Mesenteric fat pad (tissue), 1 donor: ENCODE measurements at places on chromosomes 13 and 19. TPM values are rescaled to one million over a fixed set of nuclear protein-coding genes. Genes with fewer than 3 reads are reported as not detected.

Gene SLC6A16
- 3.1 TPM for total RNA-seq

Gene CLEC17A
- total RNA-seq, result not detected

Gene NOVA2
- 15.4 TPM for total RNA-seq

Gene NANOS3
- total RNA-seq, result not detected

Gene NLRP7
- total RNA-seq, result not detected

Gene CD209
- total RNA-seq, result 63.5 TPM

Gene NCAN
- not detected for total RNA-seq

Gene FAM124A
- total RNA-seq, result 11.5 TPM

Gene NLRP12
- total RNA-seq, result 4.4 TPM

Gene MBD3L3
- not detected for total RNA-seq

GRCh38 chr19:15109768-15110417 lies 2.7 kb downstream of the SYDE1 start:
- DNase-seq, result no peak

GRCh38 chr13:54078271-54078870 lies 1049.8 kb downstream of the OLFM4 start:
- DNase-seq, result no peak

DNA sequence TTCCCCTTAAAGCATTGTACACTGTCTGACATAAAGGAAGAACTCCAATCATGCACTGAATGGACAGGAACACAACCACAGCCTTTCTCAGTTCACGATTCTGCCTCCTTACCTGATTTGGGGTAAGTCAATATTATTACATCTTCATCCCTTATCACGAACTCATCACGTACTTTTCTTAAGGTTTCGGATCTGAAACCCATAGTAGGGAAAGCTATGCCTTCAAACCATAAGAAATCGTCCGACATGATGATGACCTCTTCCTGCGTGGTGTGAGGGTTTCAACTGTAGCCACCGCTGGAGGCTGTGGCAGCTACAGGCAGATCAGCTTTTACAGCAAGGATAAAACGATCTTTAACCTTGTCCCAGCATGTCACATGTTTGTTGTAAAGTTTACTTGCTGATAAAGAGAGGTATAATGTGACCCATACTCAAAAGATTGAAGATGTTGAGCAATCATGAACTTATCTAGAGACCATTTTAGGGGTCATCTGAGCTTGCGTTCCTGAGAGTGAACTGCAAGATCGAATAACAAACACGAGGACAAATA lies at the start of gene SULT2A1:
Gene SULT2A1 (minus strand): TSS at position 306 of the 550 bp plus-strand sequence. CDS start 58 bp downstream, at position 248.
- DNase-seq, result no peak

DNA sequence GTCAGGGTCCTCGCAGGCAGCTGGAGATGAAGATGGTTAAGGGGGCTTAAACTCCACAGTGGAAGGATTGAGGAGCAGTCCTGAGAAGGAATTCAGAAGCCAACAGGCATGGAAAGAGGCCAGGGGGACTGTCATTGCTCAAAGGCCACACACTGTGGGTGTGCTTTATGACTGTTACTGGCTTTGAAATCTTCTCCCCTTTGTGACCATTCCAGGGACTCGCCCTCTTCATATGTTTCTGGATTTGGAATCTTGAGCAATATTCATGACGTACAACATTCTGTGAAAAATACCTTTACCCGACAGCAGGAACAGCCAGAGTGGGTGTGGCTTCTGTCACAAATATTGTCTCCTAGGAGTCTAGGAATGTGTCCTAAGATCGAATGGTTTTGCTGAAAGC lies 16.6 kb downstream of the CEACAM7 start:
- DNase-seq, result no peak

DNA sequence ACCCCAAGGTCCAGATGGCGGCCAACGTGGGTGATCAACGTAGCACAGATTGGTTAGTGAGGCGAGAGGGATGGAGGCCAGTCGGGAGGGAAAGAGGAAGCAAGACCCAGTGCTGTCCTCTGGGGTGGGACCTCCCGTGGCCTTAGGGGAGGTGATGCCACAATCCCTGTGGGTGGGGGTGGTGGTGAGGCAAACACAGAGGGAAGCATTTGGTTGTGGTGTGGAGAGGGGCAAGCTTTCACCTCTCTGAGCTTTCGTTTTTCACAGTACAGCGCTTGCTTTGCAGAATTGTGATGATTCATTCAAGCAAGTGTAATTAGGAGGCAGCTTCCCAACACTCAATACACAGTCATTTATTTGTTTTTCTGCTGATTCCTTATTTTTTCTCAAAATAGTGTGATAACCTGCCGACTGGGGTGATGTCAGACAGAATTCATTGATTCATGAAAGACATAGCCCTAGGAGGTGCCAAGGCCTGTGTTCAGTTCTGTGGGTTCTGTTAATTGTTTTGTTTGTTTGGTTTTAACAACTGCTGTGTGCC lies 2.4 kb downstream of the LENG8 start:
- DNase-seq, result no peak

- peak; percentile 71 for DNase-seq
Observed at GRCh38 chr19:43798026-43798545, 4.2 kb downstream of the LYPD5 start.

GRCh38 chr13:53822136-53822535 lies 793.5 kb downstream of the OLFM4 start:
- DNase-seq, result no peak

GRCh38 chr13:36795463-36795862 lies 23.6 kb upstream of the RFXAP start:
- no peak for DNase-seq

DNA sequence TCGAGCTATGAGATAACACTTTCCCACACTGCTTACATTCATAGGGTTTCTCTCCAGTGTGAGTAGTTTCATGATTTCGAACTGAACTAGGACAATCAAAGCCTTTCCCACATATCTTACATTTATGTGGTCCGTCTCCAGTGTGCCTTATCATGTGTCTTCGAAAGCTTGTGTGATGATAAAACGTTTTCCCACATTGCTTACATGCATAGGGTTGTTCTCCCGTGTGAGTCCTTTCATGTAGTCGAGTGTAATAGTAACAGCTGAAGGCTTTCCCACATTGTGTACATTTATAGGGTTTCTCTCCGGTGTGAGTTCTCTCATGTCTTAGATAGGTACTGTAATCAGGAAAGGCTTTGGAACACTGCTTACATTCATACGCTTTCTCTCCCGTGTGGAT lies 16.3 kb downstream of the ZNF823 start:
- DNase-seq, result no peak

DNA sequence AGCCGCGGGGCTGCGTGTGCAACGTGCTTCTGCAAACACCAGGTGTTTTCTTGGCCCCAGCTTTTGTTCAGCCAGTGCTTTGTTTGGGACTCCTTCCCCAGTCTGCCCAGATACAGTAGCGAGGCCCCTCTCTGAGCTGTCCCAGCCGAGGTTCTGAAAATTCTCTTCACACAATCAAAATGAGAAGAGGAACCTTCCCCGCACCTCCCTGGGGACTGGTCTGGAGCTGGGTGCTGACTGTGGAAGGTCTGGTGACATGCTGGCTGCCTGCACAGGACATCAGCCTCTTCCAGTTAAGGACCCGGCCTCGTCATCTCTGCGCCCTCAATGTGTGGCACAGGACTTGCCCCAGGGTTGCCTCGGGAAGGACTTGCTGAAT lies 4.2 kb downstream of the ATP4A start:
- no peak for DNase-seq

- peak; percentile 88 for DNase-seq
Observed at GRCh38 chr13:99970651-99971575, 654 bp downstream of the ZIC5 start.

DNA sequence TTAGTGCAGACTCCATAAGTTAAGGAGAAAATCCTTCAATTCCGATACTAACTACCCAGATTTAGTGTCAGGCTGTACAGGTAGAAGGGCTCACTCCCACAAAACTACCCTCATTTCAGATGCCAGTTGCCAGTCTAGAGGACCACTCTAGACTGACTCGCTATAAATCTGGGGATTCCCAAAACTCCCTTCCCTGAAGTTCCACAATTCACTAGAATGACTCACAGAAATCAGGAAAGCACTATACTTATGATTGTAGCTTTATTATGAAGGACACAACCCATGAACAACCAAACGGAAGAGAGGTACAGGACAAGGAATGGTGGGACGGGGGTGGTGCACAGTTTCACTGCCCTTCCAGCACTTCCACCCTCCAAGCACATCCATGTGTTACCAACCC lies 321.2 kb downstream of the DIAPH3 start:
- no peak for DNase-seq

DNA sequence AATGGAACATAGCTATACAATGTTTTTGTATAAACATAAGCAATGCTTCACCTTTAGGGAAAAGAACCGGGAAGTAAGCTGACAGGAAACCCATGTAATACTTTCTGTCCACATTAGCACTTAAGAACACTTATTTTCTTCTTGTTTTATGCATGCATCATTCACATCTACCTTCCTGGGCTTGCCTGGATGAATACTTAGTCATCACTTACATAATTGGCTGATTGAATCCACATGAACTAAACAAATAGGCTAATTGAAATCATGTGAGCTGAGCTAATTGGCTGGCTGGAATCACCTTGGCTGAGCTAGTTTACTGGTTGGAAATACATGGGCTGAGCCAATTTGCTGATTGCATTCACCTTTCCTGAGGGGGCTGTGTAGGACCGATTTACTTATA lies 78.8 kb downstream of the ZNF726 start:
- DNase-seq, result no peak

GRCh38 chr13:78609464-78610205 lies 6.3 kb upstream of the POU4F1 start:
- no peak for DNase-seq

DNA sequence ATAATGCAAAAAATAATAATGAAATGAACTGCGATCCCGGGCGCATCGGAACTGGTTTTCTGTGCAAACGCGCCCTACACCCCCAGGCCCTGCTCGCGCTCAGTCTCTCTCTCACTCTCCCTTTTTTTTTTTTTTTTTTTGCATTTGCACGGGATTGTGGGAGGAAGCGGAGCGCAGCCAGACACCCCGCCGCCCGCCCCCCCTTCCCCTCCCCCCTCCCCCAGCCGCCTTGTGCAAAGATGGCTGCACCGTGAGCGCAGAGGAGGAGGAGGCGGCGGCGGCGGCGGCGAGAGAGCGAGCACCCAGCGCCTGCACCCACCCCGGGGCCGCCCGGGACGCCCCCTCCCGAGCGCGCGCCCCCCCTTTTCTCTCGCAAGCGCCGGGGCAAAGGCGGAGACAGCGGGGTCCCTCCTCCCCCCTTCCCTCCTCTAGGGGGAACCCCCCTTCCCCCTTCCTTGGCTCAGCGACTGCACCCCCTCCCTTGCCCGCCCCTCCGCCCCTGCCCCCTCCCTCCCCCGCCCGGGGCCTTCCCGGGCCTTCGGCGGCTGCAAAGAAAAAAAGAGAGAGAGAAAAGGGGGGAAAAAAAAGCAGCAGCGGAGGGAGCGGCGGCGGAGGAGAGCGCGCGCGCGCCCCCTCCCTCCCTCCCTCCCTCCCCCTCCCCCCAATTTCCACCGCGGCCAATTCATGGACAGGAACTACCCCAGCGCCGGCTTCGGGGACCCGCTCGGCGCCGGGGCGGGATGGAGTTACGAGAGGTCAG lies at the start of gene PRR12:
Gene PRR12 (plus strand): TSS at position 212 of the 760 bp plus-strand sequence. CDS start 473 bp downstream, at position 685.
- no peak for DNase-seq

DNA sequence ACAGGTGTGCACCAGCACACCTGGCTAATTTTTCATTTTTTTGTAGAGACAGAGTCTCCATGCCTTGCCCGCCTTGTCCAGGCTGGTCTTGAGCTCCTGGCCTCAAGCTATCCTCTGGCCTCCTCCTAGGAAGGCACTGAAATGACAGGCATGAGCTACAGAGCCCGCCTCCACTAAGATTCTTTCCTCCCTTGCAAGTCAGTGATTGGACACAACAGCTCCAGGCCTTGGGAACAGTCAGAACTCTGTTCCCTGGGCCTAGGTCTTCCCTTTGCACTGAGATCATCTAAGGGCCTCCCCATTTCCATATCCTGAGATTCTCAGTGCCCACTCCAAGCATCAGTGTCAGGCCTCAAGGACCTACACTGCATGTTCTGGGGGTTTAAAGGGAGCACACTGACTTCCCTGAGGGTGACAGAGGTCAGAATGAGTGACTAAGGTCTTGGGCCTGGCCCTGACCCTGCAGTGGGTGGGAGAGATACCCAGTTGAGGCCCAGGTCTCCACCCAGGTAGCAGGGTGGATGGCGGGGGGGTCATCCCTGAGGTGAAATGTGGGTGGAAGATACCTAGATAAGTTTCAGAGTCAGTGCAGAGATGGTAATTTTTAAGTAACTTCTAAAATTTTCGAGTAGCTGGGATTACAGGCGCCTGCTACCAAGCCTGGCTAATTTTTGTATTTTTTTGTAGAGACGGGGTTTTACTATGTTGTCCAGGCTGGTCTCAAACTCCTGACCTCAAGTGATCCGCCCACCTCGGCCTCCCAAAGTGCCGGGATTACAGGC lies 17.3 kb upstream of the ERCC1 start:
- no peak for DNase-seq

GRCh38 chr19:56086671-56087430 lies 34.2 kb downstream of the ZNF787 start:
- DNase-seq, result no peak

GRCh38 chr13:30480292-30480950 lies 14.7 kb upstream of the HMGB1 start:
- DNase-seq, result no peak

DNA sequence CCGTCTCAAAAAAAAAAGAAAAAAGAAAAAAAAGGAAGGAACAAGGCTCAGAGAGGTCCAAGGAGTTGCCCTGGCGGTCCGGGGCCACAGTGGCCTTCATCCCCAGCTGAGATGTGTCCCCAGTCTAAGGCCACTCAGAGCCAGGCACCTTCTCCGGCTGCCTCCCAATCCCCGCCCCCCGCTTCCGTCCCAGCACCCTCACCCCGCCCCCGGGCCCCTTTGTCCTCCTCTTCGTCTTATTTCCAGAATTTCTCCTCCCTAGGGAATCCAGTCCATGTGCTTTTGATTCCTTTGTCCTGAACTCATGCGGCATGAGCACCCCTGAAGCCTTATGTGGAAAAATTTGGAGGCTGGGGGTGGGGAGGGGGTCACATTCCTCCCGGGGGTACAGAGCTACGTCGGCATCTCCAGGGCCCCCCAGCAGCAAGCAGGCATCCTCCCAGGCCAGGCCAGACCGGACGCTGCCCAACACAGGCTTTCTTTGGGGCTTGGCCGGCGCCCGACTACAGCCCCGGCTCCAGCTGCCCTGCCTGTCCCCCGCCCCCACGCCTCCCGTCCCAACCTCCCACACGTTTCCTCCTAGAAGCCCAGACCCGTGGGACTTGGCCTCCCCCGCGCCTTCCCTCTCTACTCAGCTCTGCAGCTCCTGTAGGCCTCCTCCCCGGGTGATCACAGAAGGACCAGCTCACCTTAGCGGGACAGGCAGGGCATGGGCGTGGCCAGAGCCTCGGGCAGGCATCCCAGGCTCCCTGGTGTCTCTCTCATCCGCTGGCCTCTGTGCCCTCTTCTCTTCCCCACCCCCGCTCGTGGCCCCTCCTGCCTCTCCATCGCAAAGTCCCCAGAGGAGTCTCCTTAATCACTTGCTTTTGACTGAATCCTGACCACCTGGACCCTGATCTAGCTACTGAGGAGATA lies 17.8 kb upstream of the ADGRE5 start:
- no peak for DNase-seq

DNA sequence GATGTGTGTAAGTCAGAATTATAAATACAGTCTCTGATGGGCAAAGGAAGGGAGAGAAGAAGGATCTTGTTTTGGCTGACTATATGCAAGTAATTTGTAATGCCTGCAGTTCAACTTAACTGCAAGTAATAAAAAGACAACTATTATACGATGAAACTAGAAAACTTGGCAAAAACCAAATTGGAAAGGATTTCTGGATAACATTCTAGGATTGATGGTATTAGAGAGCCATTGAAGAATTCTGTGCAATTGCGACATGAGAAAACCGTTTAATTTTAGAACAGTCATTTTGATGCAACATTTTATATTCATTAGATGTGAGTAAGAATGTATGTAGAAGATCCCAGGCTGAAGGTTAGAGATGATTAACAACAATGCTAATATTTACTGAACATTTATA lies 1334.1 kb downstream of the EFNB2 start:
- DNase-seq, result no peak
